ENCODE measurements at places on chromosomes 12 and 14.

DNA sequence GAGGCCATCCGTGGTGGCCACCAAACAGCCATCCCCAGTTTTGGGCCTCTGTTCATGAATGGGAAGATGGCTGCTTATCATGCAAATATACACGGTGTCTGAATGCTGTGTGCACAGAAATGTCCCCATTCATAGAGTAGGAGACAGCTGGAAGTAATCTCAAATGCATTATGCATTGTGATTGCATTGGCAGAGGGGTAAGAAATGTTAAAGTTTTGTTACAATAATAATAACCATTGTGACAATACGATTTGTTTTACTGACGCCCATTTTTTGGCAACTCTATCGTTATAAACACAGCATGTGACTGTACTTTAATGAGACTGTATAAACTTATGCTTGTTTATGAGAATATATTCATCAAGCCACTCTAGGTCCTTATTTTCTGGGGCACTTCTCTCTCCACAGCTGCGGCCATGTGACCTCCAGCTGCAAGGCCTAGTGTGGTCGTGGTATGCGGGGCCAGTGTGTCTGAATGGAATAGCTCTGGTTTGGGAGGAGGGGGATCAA lies 474.3 kb downstream of the VRK1 start:
- DNase-seq = no peak

GRCh38 chr12:100591979-100592378 lies 18.5 kb downstream of the GAS2L3 start:
- no peak for DNase-seq

DNA sequence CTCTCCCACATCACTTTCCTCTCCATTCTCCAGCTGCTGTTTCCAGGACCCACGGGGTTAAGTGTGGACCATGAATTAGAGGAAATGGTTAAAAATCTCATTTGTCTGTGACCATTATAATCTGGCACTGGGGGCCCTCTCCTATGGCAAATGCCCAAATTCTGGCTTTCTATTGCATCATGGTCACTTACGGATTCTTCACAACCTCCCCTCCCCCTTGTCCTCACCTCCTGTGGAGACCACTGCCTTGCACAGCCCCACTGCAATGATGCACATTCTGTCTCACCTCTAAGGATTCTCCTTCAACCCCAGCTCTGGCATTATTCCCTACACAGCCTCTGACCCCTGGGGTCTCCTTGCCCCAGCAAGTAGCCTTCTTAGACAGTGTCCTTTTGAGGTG lies 18.9 kb downstream of the BCAT1 start:
- no peak for DNase-seq

- DNase-seq = no peak
Measured at GRCh38 chr14:72558721-72559120, 335.2 kb downstream of the DPF3 start.

- DNase-seq = peak; percentile 71
Measured at GRCh38 chr12:92466391-92467305, 236.1 kb upstream of the PLEKHG7 start.

GRCh38 chr14:75258079-75258802 lies 20.4 kb upstream of the FOS start:
- DNase-seq = no peak

GRCh38 chr14:24508155-24508840 lies at the start of gene CMA1:
Gene CMA1 (minus strand): TSS chr14:24508265. CDS start chr14:24508235, 30 bp downstream.
- no peak for DNase-seq

DNA sequence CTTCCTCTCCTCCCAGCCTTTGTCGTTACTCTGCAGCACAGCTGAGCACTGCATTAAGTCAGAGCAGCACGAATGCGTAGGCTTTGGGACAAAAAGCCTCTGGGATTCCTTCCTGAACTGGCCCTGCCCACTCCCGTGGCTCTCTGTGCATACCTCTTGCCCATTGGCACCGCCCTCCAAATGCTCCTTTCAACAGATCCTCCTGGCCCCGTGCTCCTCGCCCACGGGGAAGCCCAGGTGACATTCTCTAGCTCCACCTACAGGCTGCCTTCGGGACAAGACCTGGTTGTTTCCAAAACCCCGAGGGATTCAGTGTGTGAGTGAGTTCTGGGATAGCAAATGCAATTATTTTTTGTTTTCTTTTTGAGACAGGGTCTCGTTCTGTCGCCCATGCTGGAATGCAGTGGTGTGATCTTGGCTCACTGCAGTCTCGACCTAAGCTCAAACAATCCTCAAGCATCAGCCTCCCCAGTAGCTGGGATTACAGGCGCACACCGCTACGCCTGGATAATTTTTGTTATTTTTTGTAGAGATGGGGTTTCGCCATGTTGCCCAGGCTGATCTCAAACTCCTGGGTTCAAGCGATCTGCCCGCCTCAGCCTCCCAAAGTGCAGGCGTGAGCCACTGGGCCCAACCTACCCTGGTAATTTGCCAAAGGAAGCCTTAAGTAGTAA lies 17.9 kb upstream of the TDRD9 start:
- peak; percentile 95 for DNase-seq

- no peak for DNase-seq
Measured at GRCh38 chr14:51733147-51733546, 81.4 kb downstream of the FRMD6 start.

- no peak for DNase-seq
Measured at GRCh38 chr14:37721976-37722659, 126.7 kb downstream of the TTC6 start.

GRCh38 chr12:79127271-79127751 lies 262.7 kb downstream of the SYT1 start:
- no peak for DNase-seq

DNA sequence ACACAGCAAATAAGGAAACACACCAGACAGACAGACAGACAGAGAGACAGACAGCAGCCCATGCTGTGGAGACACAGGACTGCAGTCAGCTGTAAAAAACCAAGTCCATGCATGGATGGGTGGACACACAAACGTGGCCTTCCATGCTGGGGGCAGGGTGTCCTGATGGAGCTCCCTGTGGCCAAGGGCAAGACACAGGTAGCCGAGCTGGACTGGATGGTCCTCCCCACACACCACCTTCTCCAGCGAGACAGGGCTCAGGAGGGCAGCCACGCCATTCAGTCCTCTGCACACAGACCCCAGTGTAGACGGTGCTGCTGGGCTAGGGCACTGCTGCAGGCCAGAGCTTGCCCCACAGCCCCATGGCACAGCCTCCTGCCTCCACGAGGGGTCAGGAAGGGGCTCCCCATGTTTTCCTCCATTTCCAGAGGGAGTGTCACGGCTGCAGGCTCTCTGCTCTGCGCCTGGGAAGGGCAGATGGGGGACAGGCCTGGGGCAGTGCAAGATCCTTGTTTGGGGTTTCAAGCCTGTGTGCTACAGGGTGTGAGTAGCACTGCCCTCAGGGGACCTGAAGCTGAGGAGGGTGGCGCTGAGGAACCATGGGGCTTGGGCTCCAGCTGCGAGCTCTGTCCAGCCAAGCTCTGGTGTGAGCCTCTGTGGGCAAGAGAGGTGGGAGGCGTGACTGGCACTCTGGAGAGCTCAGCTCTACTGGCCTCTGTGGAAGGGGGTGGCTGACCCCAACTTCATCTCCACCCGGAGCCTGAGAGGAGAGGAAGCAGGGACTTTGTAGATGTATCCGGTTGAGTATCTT lies 67.9 kb downstream of the GALNT9 start:
- no peak for DNase-seq

GRCh38 chr12:62618319-62618718 lies 151.7 kb downstream of the MON2 start:
- no peak for DNase-seq

GRCh38 chr12:9806714-9807113 lies 20.6 kb upstream of the KLRF1 start:
- no peak for DNase-seq

DNA sequence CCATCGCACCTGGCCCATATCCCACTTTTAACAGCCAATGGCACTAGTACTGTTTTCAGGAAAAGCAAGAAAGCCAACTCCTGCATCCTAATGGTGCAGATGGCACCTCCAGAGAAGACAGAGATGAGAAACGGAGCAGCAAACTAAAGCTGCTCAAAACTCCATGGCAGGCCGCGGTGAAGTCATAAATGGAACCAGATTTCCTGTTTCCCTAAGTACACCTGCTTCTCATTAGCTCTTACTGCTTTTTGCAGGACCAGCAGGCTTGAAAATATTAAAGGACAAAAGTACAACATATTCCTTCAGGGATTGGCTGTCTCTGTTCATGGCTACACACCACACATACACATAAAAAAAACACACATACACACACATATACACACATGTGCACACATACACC lies 36.7 kb upstream of the LGALS3 start:
- DNase-seq = no peak

- no peak for DNase-seq
Measured at GRCh38 chr14:51597261-51598001, 54.3 kb upstream of the FRMD6 start.

- DNase-seq = no peak
Measured at GRCh38 chr14:61042220-61042619, 61.2 kb downstream of the SLC38A6 start.

DNA sequence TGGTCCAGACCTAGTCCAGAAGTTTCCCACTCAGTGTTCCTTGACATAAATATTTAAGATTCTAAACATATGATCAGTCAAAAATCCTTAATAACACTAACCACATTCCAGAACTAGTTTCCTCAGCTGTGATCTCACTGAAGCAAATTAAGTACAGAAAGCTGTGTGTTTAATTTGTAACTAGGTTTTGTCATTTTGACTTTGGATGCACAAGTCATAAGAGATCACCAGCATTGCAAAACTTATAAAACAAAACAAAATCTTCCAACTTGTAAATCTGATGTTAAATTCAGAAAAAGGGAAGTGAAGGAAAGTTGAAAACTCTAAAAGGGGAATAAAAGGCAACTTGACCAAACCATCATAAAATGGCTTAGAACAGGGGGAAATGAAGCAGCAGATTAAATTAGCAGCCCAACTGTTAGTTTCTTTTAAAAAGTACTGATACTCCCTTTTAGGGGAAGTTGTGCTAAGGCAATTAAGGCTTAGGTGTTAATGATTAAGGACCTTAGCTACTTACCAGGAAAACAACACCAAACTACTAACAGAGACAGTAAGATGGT lies 56.6 kb downstream of the SH2B3 start:
- no peak for DNase-seq

GRCh38 chr14:97620066-97620465 lies 822.9 kb downstream of the VRK1 start:
- no peak for DNase-seq

DNA sequence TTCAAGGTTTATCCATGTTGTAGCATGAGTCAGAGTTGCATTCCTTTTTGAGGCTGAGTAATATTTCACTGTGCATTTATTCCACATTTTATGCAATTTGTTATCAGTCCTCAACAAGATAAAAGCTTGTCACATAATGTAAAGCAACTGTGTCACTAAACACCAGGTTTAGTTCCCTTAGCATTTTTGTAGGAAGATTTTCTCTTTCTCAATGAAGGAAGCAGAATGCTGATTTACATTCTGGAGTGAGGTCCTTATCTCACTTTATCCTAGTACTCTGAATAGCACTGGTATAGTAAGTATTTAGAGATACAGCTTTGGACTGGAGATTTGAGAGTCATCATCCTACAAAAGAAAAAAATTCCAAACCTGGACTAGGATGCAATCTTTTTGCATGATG lies 9.8 kb upstream of the EXD2 start:
- no peak for DNase-seq

- no peak for DNase-seq
Measured at GRCh38 chr14:105023791-105024480, 3.1 kb upstream of the CDCA4 start.

- no peak for DNase-seq
Measured at GRCh38 chr12:55065535-55065934, 45.8 kb downstream of the NEUROD4 start.

DNA sequence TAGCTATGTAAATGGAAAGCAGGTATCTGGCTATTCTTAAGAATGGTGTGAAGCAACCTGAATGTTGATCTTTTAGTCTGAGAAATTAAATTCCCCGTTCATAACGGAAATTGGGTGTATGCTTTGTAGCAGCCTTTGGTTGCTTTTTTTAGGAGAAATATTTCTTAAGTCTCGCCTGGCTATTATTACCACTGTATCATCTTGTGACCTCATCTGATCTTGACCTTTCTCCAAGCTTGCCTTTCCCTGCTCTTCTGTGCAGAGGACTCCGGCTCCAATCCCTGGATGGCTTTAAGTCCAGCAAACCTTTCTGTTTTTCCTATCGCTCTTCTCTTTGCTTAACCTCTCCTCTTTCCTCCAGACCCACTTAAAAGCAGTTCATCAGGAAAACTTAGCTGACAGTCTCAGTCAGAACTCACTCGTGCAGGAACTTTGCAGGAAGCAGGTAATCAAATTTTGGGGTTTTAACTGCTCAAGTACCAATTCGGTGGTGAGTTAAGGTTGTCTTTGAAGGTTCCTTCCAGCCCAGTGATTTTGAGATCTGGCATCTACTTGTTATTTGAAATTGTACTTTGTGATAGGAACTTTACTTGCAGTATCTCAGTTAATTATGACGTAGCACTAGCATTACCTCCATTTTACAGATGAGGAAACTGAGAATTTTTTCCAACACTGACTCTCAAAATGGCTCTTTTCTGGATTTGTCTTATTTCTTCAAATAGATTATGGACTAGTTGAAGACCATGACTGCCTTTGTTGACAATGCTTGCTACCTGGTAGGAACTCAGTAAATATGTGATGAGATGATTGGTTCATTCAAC lies 14.1 kb downstream of the PPFIBP1 start:
- DNase-seq = no peak

- no peak for DNase-seq
Measured at GRCh38 chr12:104281636-104282035, 21.9 kb upstream of the EID3 start.

DNA sequence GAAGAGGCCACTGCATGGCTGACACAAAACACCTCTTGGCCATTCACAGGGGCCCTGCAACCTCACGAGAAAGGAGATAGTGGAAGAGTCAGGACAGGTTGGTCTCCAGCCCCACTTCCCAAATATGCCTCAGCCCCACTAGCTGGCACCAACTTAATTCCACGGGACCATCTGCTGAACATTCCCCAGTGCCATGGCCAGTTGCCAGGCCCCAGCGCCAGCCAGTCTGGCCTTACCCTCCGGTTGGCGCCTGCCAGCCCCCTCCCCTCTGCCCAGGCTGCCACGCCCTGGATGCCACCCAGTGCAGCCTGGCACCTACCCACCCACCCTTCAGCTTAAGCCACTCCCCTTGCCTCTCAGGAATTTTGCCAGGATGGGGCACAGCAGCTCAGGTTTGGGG lies 21.2 kb upstream of the HSPB8 start:
- DNase-seq = no peak

- peak; percentile 22 for DNase-seq
Measured at GRCh38 chr12:108773798-108774788, 42.8 kb upstream of the CORO1C start.

DNA sequence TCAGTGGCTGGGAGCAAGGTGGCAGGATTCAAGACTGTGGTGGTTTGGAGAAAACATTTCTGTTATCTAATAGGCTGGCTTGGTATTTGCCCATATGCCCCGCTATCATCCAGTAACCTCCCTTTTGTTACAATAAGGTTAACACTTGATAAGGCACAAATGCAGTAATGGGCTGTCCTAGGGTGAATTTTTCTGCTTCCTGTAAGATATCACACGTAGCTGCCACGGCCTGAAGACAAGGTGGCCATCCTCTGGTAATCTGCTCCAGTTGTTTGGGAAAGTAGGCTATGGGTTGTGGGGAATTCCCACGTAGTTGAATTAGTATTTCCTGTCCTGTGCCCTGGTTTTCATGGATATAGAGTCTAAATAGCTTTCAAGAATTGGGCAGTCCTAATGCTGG lies 23.1 kb downstream of the ANG start:
- DNase-seq = no peak
